Body of pancreas (tissue), 4 donors: ENCODE measurements at places on chromosomes 12 and 14.

DNA sequence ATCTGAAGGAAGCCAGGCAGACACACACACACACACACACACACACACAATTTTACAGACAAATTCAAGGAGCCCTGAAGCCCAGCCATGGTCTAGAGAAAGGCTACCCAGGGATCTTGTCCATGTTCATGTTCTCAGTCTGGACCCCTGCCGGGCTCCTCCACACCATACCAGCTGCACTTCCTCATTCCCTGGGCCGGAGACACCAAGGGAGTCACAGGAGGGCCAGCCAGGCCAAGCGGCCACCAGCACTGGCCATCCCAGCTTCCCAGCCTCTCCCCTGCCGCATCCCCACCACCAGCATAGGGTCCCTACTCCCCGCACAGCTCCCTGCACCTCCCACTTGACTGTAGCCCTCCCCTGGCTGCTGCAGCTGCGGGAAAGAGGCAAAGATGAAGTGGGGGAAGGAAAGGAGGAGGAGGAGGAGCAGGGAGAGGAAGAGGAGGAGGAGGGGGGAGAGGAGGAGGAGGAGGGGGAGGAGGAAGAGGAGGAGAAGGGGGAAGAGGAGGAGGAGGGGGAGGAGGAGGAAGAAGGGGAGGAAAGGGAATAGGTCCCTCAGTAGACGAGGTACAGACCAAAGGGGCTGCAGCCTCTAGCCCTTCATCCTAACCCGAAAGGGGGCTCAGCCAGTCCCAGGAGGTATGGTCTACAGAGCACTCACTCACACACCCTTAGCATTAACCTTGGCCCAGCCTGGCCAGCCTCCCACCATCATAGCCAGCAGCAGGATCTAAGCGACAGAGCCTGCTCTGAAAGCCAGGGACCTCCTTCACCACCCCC is 293.2 kb downstream of the DPF3 start:
- H3K4me1 ChIP-seq, result no peaks in the 10 kb centered on the region
- no peaks in the 10 kb centered on the region for H3K36me3 ChIP-seq
- no peaks in the 10 kb centered on the region for H3K27me3 ChIP-seq
- H3K4me3 ChIP-seq, result no peak overlapping the region

- H3K36me3 ChIP-seq, result no peaks in the 10 kb centered on the region
- H3K27ac ChIP-seq, result no peak overlapping the region
- no peak overlapping the region for H3K4me3 ChIP-seq
- H3K4me1 ChIP-seq, result no peaks in the 10 kb centered on the region
- H3K27me3 ChIP-seq, result no peaks in the 10 kb centered on the region
- DNase-seq, result no peak
Measured at GRCh38 chr14:81006266-81006665, 50.8 kb downstream of the TSHR start.

GRCh38 chr12:16568873-16569272 is 37.1 kb downstream of the LMO3 start:
- no peaks in the 10 kb centered on the region for H3K36me3 ChIP-seq
- no peak overlapping the region for H3K27ac ChIP-seq
- DNase-seq, result no peak
- no peaks in the 10 kb centered on the region for H3K27me3 ChIP-seq
- peaks cover 7% of the 10 kb centered on the region for H3K4me1 ChIP-seq
- no peak overlapping the region for H3K4me3 ChIP-seq

DNA sequence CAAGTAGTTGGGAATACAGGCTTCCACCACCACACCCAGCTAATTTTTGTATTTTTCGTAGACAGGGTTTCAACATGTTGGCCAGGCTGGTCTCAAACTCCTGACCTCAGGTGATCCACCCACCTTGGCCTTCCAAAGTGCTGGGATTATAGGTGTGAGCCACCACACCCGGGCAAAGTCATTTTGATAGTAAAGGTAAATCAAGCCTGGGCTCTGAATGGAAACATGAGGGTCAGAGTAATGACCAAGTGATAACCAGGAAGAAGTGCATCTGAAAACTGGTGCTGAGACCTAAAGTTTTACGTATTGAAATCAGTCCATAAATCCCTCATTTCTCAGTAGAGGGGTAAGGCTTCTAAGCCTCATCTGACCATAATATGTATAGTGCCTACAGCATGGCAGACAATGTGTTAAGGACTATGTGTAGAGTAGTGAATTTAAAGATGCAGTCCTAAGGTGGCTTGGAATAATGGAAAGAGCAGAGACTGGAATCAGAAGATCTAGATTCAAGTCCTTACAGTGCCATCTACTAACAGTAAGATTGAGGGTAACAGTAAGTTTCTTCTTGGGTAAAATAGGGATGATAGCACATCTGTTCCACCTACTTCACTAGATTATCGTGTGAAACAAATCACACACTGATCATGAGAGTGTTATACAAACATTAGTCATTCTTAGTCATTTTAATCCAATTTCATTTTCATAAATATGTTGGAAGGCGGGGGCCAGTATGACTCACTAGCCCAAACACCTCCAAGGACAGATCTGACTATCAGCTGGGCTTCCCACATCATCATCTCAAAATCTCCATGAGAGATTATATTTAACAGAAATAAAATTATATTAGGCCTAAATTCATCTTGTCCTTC is 11.2 kb downstream of the MAP4K5 start:
- H3K4me1 ChIP-seq, result peaks cover 38% of the 10 kb centered on the region
- peak overlapping the region; percentile 73 for H3K27ac ChIP-seq
- no peak overlapping the region for H3K4me3 ChIP-seq
- DNase-seq, result peak; percentile 56

GRCh38 chr12:979349-979748 is 11.7 kb upstream of the ERC1 start:
- H3K4me3 ChIP-seq, result no peak overlapping the region
- H3K27ac ChIP-seq, result no peak overlapping the region
- H3K27me3 ChIP-seq, result no peaks in the 10 kb centered on the region
- no peak for DNase-seq

GRCh38 chr14:95319312-95320077 is at the start of gene CLMN:
TSS of gene CLMN (minus strand) at chr14:95319908. CDS start at chr14:95319792, 116 bp downstream.
- peak within 1 kb of the TSS; percentile 92 for H3K27ac ChIP-seq
- peak; percentile 67 for DNase-seq
- peak within 1 kb of the TSS; percentile 86 for H3K4me3 ChIP-seq
- no peaks in the 10 kb centered on the region for H3K27me3 ChIP-seq
- no peaks in the 10 kb centered on the region for H3K36me3 ChIP-seq
- H3K4me1 ChIP-seq, result peaks cover 68% of the 10 kb centered on the region

DNA sequence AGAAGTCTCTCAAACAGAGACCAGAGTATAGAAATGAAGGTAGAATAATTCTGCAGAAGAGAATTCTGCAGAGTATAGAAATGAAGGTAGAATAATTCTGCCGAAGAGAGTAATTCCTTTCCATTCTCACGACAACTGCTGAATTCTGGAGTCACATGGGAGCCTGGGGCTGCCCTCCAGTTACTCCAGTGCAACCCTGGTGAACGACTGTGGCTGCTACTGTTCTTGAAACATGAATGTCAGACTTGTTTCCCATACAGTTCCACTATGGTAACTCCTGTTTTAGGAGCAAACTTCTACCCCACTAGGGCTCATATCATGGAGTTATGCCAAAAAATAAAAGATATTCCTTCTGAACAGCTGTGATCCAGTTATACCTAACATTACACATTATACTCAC is 164.4 kb downstream of the KICS2 start:
- no peaks in the 10 kb centered on the region for H3K27me3 ChIP-seq
- H3K36me3 ChIP-seq, result no peaks in the 10 kb centered on the region
- peaks cover 2% of the 10 kb centered on the region for H3K4me1 ChIP-seq
- H3K4me3 ChIP-seq, result no peak overlapping the region
- H3K27ac ChIP-seq, result no peak overlapping the region

- H3K4me1 ChIP-seq, result peaks cover 13% of the 10 kb centered on the region
- peak overlapping the region; percentile 94 for H3K27ac ChIP-seq
- DNase-seq, result peak; percentile 83
- peak overlapping the region; percentile 53 for H3K4me3 ChIP-seq
Measured at GRCh38 chr12:38904537-38905479, 583 bp downstream of the CPNE8 start.

- no peak for DNase-seq
- H3K27me3 ChIP-seq, result no peaks in the 10 kb centered on the region
- H3K36me3 ChIP-seq, result no peaks in the 10 kb centered on the region
Measured at GRCh38 chr14:95408731-95409476, 89.2 kb upstream of the CLMN start.

- DNase-seq, result no peak
- H3K4me1 ChIP-seq, result peaks cover 42% of the 10 kb centered on the region
- H3K4me3 ChIP-seq, result no peak overlapping the region
- no peak overlapping the region for H3K27ac ChIP-seq
Measured at GRCh38 chr12:76551482-76551888, 8.1 kb downstream of the OSBPL8 start.

- no peak overlapping the region for H3K4me3 ChIP-seq
- DNase-seq, result no peak
- no peak overlapping the region for H3K27ac ChIP-seq
- H3K4me1 ChIP-seq, result no peaks in the 10 kb centered on the region
Measured at GRCh38 chr12:81573228-81573627, 185.9 kb downstream of the PPFIA2 start.

- no peak overlapping the region for H3K27ac ChIP-seq
- H3K4me3 ChIP-seq, result no peak overlapping the region
- no peaks in the 10 kb centered on the region for H3K27me3 ChIP-seq
- no peaks in the 10 kb centered on the region for H3K4me1 ChIP-seq
Measured at GRCh38 chr12:89621521-89621920, 87.1 kb downstream of the ATP2B1 start.

DNA sequence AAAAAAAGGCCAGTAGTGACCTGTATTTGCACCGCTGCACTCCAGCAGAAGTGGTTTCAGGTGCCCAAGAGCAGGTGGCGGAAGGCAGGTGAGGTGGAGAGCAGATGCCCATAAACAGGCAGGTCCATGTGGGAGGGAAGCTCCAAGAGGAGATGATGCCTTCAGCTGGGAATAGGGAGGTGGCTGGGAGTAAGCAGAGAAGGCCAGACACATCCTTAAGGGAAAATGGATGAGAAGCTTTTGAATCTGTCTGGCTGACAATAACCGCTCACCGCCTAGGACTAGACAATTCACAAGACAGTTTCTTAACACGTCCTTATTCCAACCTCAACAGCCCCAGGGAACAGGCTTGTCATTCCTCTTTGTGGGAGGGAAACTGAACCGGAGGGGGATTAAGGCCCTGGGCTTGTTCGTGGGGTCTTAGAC is 43.9 kb upstream of the PLEKHG6 start:
- H3K4me3 ChIP-seq, result no peak overlapping the region
- no peaks in the 10 kb centered on the region for H3K36me3 ChIP-seq
- peaks cover 31% of the 10 kb centered on the region for H3K4me1 ChIP-seq
- no peak for DNase-seq

DNA sequence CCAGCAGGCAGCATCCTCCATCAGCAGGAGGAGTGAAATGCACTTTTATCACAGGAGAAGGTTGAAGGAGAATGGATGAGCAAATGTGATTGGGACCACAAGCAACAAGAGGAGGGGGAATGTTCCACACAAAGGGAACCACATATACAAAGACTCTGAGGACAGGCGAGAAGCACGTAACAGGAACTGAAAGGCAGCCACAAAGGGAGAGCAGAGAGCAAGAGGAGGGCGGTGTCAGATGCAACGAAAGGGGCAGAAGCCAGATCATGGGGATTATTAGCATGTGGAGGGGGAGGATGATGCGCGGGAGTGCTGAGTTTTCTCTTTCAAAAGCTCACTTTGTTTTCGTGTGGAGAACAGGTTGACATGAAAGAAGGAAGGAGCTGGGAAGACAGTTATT is 241.1 kb downstream of the SPTSSA start:
- no peak for DNase-seq
- H3K27me3 ChIP-seq, result no peaks in the 10 kb centered on the region
- H3K4me3 ChIP-seq, result no peak overlapping the region
- H3K4me1 ChIP-seq, result peaks cover 12% of the 10 kb centered on the region

DNA sequence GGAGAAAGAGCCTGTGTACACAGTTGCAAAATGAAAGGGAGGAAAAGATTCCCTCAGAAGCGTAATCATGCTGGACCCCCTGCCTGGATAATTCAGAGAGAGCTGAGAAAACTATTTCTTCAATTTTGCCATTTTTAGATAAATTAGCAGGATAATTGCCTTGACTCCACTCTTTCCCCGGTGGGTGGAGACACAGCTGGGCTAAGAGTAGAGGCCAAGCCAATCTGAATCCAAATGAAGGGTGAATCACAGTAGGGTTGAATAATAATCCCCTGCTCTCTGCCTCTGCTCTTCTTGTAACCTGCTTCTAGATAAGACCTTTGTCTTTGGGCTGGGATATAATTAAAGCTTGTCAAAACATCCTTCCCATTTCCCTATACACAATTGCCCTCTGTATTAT is 150.1 kb downstream of the CAPZA3 start:
- H3K4me3 ChIP-seq, result no peak overlapping the region
- no peak for DNase-seq

DNA sequence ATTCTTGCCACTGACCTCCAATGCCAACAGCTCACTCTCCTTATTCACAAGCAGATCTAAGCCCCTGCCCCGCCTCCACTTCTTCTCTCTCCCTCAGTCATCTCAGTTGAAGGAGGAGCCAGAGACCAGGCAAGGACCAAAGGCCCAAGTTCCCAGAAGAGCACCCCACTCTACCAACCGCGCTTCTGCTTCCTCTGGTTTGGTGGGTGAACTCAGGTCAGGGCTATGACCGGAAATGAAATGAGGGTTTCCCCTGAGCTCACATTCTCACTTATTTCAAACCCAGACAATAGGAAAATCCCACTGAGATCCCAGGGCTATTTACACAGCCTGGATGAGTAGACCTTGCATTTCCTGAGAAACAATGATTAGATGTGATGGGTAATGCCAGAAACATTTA is 9.9 kb downstream of the DPF3 start:
- no peaks in the 10 kb centered on the region for H3K4me1 ChIP-seq
- no peak overlapping the region for H3K4me3 ChIP-seq
- no peak overlapping the region for H3K27ac ChIP-seq
- no peaks in the 10 kb centered on the region for H3K27me3 ChIP-seq
- no peak for DNase-seq
- no peaks in the 10 kb centered on the region for H3K36me3 ChIP-seq

DNA sequence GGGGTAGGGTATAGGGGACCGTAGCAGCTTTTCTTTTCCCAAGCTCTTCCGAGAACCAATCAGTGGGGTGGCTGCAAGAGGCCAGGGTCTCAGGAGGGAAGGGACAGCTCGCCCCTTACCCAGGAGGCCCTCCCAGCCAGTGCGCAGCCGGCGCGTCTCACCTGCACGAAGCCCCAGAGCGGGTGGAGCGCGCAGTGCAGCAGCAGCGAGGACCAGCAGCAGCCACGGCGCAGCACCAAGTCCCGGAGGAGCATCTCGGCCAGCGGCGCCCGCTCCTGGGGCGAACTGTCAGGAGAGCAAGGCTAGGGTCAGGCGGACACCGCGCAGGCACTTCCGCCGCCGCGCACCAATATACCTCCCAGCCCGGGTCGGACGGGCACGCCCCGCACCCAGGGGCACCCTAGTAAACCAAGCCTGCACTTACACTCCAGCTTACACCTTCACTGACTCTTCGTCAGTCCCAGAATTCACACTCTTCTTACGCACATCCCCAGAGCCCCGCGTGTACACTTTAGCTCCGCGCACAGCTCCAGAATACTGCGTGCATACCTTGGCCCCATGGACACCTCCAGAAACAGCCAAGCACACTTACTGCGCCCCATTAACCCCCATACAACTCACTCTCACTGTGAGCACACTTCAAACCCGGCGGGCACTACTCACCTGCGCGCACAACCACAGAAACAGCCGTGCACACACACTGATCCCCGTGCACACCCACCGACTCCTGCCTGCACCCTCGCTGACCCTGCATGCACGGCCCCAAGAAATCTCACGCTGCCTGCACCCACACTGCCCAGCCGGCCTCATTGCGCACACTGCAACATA is 606 bp downstream of the PRIMA1 start:
- H3K36me3 ChIP-seq, result no peaks in the 10 kb centered on the region
- peaks cover 17% of the 10 kb centered on the region for H3K4me1 ChIP-seq
- H3K27me3 ChIP-seq, result no peaks in the 10 kb centered on the region
- H3K27ac ChIP-seq, result no peak overlapping the region
